ENCODE measurements at places on chromosomes 11 and 22.

GRCh38 chr11:133154076-133154475, 378.2 kb downstream of the OPCML start:
- no peak for DNase-seq

DNA sequence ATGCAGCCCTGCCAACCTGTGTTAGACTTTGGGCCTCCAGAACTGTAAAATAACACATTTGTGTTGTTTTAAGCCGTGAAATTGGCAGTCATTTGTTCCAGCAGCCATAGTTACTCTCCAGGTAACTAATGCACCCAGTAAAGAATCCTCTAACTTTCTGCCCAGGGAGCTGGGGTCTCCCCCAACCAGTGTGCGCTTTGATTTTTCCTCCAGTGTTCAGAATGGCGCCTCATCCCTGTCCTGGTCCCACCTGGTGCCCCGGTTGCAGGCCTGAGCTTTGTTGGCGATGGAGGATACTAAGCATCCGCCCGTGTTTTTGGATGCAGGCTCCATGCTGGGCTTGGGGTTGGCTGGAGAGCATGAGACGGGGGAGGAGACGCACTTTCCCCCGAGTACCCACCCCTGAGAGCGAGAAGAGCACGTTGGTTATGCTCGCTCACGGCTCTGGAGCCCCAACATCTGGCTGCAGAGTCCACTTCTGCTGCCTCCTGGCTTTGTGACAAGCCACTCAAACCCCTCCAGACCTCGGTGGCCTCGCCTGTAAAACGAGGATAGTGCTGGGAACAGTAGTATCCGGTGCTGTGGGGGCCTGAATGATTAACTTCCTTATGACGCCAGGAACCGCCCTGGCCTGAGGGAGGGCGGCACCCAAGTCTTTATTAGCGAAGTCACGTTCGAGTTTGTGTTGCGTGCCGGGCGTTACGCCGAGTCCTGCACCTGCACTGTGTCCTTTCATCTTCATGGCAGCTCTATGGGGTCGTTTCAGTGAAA, 25.8 kb downstream of the MRGPRD start:
- no peak for DNase-seq

- DNase-seq: no peak
Observed at GRCh38 chr11:39641751-39642150, 1817.7 kb downstream of the LRRC4C start.

DNA sequence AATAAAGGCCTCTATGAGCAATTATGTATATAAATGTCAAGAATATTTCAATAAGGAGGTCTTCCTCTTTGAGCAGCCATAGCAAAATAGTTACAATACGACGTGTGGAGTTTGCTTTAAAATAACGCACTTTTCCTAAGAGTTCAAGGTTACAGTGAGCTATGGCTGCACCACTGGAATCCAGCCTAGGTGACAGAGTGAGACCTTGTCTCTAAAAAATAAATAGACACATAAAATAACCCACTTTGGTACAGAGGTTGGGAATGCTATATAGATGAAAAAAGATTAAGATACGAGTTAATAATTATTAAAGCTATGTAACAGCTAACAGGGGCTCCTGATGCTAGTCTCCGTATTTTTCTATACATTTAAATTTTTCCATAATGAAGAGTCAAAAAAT, 12.6 kb downstream of the RAB6A start:
- DNase-seq: no peak

DNA sequence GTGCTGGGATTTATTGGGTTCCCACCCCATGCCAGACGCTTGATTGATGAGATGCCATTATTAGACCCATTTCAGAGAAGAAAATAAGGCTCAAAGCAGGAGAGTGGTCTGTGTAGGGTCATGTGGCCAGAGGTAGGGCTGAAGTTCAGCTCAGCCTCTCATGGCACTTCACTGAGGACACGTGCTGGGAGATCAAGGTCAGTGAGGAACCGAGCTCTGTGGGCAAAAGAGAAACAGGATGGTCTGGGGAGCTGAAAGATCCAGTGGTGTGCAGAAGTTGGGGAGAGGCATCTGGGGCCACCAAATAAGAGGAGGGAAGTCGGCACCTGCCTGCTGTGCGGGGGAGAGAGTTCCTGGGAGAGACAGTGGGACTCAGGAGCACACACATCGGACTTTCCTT, 19.6 kb downstream of the RHOD start:
- DNase-seq: no peak

All from GM18507 (cell line).